ENCODE measurements at places on chromosomes 1 and 21.

- DNase-seq = peak; percentile 37
These were observed 841 bp downstream of the SNX27 start for GRCh38 chr1:151612501-151613281.

GRCh38 chr21:33206771-33207281 lies 22.9 kb upstream of the IFNAR2 start:
- DNase-seq = no peak

DNA sequence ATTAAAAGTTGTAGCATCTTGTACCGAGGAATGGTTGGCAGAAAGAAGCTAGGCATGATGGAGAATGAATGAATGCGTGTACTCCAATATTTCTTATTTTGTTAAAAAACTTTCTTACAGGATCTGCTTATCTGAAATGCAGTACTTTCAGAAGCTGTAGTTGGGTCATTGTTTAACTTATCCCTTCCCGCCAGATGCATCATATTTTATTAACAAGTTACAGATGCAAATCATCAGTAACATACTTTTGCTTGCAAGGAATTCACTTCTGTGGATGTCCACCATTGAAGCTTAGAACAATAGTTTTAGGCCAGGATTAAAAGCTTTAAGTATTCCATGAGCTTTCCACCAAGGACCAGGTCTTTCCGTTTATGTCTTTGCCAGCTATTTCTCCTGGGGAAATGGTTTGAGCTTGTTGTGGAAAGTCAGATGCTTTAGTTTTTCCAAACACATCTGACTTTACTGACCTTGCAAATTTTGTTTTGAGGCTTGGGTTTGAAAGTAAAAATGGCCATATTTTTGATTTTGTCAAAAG lies 65.4 kb downstream of the PATJ start:
- DNase-seq = no peak

DNA sequence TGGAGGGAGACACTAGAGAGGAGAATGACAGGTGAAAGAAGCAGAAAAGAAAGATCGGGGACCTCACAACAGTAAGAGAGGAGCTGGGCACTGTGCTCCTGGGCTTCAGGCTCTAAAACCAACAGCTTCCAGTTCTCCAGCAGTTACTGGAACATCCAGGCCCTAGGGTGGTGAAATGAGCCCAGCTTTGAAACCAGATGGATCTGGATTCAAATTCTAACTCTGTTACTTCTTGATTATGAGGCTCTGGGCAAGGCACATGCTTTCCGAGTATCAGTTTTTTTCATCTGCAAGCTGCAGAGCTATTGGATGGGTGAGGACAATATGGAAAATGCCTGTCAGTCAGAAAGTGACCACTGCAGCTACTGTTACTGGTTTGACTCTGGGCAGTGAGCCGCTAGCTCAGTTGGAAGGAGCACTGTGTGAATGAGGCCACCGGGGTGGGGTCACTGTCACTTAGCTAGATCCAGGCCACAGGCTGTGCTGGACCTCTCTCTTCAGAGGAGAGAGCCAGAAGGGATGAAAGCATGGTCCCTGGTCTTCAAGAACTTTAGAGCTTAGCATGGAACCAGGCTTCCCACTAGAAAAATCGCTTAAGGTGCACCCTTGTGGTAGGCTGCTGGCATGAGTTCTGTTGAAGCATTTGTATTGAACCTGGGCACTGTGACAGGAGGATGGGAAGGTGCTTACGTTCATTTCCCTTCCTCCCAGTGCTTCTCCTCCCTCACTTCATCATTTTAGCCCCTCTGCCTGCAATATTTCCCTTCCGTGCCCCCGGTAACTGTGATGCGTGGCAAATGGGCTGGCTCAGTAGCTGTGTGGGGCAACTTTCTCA lies 12.2 kb downstream of the PLEKHO1 start:
- no peak for DNase-seq

- no peak for DNase-seq
These were observed 178.0 kb downstream of the TOMM20 start for GRCh38 chr1:234950598-234950997.

- DNase-seq = no peak
These were observed 779.4 kb upstream of the ADGRL4 start for GRCh38 chr1:79785964-79786363.

DNA sequence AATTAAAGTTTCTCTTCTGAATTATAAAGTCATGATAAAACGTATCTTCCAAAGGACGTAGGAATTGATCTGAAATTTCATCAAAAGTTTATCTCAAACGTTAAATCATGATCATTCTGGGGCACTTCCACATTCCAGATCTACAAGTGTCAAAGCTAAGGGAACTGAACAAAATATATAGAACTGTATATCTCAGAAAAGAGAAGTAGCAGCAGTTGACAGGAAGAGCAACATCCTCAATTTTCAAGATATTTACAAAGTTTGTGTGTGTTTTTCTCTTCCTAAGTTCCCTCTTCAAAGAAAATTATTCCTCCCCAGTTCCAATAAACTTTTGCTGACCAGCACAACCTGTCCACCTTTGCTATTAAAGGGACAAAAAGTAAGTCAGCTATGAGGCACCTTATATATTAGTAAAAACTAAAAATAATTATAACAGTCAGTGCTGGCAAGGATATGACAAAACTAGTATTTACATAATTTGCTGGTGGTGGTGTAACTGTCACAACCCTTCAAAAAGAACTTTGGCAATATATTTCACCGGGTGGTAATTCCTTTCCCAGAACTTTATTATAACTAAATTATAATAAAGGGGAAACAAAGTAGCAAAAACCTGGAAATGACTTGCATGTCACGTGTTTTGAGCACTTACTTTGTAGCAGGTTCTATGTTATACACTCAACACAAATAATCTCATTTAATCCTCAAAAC lies 38.5 kb upstream of the EYA3 start:
- no peak for DNase-seq

DNA sequence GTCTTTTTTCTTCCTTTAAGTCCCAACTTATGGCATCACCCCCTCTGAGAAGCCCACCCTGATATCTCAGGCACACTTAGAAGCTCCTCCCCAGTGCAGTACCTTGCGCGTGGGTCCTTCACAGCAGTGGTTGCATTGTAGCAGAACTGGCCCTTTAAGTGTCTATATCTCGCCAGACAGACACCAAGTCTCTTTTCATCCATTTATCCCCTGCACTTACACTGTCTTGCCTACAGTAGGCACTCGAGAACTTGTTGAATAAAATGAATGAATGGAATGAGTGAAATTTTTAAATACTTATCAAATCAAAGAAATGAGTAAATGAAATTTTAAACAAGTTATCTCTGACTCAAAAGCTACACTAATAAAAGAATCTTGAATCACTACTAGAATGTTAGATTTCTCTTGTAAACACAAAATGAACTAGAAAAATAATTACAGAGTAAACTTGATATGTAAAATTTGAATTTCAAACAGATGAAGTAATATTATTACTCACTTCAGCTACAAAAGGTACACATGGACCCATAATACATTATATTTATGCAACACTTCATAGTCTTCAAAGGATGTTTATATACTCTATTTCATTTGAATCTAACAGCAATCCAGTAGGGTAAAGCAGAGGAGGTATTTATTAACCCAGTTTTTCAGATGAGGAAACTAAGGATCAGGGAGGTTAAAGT lies 54.7 kb upstream of the MAN1A2 start:
- peak; percentile 48 for DNase-seq

DNA sequence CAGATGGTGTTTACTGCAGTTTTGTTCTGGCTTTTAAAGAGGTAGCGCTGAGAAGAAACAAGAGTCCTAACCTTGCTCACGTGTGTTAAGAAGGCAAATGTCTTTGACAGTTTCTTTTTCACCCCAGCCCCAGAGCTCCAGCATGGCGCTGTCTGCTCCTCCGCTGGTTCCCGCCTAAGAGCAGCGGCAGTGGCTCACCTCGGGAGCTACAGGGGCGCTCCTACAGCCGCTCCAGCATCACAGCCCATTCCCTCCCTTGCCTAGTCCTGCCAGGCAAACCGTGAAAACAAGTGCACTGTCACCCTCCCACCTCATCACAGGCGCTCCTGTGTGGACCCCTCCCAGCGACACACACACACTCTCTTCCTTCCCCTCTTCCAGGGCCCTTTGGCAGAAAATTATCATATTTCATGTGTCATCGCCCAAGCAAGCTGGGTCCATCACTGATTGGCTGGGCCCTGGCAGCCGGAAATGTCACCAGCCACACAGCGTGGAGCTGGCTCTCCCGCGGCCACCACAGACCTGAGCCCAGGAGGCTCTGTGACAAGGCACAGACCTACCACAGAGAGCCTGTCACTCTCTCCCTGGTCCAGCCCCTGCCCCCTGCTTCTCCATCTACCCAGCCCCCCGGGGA lies 1.2 kb upstream of the HIVEP3 start:
- peak; percentile 43 for DNase-seq

GRCh38 chr1:221040691-221041285 lies 161.5 kb downstream of the HLX start:
- no peak for DNase-seq

DNA sequence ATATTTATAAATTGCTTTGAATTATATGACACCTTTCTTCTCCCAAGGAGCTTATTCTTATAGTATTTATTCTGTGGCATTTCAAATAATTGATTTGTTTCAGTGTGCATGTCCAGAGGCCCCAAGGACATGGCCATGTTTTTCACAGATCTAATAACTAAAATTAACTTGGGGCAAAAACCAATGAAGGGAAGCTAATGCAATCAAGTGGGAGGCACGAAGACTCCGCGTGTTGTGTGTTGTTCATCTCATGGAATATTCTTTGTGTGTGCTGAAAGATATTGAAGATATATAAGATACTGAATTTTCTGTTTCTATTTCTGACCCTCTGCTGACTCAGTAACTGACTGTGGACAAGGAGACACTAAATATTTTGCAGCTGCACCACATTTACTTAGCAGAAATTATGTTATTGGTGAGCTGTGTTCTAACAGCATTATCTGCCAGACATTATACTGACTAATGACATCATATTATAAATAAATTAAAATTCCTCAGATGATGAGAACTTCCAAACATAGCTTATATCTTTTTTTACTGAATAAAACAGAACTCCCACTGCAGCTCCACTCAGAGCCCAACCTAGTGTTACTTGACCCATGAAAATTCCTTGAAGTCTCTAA lies 519.3 kb upstream of the CXADR start:
- no peak for DNase-seq

- no peak for DNase-seq
These were observed 86.1 kb upstream of the ADGRL2 start for GRCh38 chr1:81714636-81715035.

DNA sequence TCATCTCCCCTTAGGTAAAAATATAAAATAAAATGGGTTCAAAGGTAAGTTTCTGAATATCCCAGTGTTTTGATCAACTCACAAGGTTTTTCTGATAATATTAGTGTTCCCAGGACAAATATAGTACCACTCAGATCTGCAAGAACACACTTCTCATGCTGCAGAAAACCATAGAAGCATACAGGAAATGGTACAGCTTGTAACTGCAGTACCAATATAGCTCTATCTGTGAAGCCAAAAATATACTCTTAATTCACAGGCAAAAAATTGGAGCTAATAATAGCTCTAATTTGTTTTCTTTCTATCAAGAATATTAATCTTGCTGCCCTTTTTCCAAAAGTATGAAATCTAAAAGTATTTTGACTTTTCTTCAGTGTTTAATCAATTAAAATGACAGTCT lies 13.2 kb downstream of the VPS45 start:
- no peak for DNase-seq

DNA sequence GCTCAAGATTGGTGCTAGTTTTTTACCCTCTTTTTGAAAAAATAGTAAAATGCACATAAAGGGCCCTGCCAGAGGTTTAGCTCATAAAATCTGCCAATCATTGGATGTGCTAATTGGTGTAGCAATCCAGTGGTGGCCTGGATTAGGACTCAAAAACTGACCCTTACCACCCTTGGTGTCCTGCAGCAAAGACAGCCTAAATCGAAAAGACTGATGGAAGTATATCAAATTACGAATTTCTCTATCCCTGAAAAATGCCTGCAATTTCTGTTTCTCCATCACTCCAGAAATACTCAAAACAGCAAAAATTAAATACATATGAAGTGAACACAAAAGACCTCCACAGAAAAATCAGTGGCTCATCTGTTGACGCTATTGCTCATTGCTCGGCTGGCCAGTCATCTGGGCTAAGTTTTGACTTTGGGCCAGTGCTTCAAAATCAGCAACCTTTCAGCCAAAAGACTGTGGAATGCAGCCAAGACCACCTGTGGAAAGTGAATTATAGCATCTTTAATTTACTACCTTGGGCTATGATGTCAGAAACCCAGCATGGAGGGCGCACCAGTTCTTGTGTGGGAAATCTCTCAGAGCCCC lies 30.0 kb downstream of the WLS start:
- DNase-seq = no peak

- DNase-seq = no peak
These were observed 22.4 kb downstream of the CAPZB start for GRCh38 chr1:19462781-19463503.

- DNase-seq = no peak
These were observed 4.1 kb downstream of the LEPR start for GRCh38 chr1:65424573-65424889.

DNA sequence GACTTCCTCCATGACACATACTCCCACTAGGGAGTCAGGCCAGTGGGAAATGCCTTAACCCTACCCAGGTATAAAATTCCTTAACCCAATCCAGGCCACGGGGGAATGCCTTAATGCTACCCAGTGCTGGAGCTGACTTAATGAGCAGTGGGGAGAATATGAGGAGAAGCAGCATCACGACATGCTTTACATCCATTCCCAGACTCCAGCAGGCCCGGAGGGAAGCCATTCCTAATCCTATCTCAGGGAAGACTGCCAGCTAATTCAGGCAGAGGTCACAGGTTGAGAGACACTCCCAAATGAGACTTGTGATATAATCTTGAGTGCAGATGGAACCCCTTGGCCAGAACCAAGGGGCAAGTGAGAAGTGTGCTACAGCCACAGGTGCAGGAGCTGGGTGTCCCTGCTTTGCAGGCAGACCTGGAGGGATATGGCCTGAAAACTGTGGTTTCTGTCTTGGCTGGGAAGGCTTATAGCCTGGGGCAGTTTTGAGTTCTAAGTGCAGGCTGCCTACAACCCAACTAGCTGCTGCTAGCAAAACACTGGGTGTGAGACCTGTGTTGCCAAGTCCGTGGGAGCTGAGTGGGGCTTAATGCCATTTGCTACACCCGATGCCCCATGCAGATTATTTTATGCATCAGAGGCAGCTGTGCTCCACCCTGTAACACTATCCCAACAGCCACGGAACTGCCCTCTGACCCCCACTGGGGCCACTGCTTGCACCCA lies 45.1 kb upstream of the GUCA2A start:
- no peak for DNase-seq

- no peak for DNase-seq
These were observed 25.8 kb upstream of the GBP5 start for GRCh38 chr1:89298461-89298860.

DNA sequence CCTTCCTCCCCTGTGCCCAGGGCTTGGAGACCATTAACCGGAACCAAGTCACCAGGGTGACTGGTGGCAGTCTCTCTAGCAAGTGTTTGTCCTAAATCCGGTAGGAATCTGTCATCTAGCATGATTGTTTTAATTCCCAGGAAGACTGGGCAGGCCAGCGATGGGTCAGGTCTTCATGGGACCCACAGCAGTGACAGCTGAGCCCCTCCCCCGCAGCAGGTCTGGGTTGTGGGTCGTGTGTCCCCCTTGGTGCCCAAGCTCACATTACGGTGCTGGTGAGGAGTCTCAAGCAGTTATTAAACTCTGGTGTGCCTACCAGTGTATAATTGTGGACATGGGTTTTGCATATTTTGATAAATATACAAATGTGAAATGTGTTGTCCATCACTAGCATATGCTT lies 466.5 kb downstream of the MATN1 start:
- no peak for DNase-seq
